ENCODE measurements at places on chromosomes 12 and 14. TPM values are rescaled to one million over a fixed set of nuclear protein-coding genes. Genes with fewer than 3 reads are reported as not detected.

DNA sequence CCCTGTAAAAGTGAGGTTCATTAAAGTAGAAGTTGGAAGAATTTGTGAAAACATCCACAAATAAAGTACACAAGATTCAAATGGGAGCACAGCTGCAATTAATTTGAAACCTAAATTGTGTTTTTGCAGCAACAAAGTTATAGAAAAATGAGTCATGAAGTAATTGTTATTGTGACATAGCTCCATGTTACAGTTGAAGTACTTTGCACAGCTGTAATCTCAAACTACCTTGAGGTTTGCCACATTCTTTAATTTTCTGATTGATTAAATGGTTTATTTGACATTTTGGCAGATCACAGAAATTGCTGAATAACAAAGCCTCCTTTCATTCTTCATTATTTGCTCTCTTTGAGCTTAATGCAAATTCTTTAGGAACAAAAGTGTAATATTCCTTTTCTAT lies 111.3 kb downstream of the RMST start:
- no peak for DNase-seq

- DNase-seq, result peak; percentile 70
These were observed 13.3 kb upstream of the EIF4B start for GRCh38 chr12:52992699-52993557.

GRCh38 chr12:131860472-131861260 lies 32.5 kb downstream of the MMP17 start:
- DNase-seq, result peak; percentile 83

HNF1A gene
- total RNA-seq, result not detected

PELI2 gene
- total RNA-seq, result not detected

Measured in A172 (cell line).